ENCODE measurements at places on chromosomes 16 and 17.
A peak's percentile ranks its signal among the peaks of the same experiment; 100 is the strongest.

DNA sequence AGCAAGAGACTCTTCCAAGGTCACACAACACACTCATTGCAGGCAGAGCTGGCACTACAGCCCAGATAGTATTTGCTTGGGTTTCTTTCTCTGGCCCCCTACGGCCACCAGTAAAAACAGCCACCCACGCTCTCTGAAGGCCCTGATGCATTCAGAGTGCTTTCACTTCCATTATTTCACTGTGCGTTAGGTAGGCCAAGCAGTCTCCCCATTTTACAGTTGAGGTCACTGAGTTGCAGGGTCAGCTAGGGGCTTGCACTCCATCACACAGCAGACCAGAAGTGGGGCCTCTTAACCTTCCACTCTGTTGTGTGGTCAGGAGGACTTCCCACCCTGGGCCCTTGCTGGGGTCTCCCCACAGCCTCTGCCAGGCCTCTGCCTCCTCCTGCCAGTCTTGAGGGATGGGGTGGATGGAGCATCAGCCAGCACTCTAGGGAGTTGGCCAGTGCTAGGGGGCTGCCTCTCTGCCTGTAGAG, 2.5 kb downstream of the TBX21 start:
- DNase-seq: no peak

DNA sequence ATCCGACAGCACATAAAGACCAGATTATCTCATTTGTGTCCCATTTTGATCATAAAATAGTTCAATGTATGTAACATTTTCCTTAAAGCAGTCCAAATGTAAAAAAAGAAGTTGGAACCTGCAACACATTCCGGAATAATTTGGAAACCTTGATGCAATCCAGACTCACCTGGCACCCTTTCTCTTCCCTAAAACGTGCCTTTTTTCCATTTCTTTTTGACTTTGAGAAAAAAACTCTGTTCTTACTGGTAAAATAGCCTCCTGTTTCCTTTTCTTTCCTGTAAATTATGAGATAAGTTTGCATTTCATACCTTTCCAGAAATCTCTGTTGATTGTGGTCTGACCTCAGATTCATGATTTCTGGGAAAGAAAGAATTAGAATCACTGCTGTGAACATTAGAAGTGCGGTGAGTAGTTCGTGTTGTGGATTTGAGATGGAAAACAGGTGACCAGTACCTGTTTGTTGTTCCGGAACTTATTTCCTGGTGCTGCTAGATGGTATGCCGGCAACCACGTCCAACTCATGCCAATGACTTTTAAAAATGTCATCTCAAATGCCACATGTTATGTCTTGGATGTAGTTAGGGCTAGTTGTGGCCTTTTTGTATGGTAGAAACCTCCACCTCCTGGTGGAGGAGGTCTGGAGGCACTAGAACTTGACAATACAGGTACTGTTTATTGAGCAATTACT, 108.1 kb downstream of the SOCS1 start:
- no peak for DNase-seq

- no peak for DNase-seq
Measured at GRCh38 chr16:84482001-84482891, 22.2 kb downstream of the MEAK7 start.

DNA sequence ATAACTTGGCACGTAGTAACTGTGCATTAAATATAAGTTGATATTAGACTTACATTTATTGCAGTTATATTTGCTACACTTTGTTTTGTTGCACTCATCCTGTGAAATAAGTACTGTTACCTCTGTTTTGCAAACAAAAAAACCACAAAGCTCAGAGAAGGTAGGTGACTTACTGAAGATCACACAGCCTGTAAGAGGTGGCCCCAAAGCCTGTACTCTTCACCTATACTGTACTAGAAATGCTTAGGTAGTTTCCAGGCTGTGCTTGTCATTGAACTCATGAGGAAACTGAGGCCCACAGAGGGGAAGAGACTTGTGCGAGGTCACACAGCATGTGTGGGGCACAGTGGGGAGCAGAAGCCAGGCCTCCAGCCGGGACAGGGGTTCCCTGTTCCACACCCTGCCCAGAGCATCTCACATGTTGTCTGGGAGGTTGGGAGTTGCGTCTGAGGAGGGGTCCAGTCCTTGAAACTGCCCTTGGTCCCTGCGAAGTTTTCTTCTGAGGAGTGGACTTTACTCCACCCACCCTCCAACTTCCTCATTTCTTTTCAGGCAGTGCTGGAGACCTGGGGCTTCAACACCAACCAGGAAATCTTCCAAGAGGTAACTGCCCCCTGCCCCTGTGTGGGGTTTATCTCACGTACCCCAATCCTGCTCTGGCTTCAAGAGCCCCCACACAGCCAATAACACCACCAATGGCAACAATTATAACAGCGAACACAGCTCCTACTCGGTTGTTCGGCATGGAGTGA, 13.0 kb downstream of the CETP start:
- DNase-seq: no peak

DNA sequence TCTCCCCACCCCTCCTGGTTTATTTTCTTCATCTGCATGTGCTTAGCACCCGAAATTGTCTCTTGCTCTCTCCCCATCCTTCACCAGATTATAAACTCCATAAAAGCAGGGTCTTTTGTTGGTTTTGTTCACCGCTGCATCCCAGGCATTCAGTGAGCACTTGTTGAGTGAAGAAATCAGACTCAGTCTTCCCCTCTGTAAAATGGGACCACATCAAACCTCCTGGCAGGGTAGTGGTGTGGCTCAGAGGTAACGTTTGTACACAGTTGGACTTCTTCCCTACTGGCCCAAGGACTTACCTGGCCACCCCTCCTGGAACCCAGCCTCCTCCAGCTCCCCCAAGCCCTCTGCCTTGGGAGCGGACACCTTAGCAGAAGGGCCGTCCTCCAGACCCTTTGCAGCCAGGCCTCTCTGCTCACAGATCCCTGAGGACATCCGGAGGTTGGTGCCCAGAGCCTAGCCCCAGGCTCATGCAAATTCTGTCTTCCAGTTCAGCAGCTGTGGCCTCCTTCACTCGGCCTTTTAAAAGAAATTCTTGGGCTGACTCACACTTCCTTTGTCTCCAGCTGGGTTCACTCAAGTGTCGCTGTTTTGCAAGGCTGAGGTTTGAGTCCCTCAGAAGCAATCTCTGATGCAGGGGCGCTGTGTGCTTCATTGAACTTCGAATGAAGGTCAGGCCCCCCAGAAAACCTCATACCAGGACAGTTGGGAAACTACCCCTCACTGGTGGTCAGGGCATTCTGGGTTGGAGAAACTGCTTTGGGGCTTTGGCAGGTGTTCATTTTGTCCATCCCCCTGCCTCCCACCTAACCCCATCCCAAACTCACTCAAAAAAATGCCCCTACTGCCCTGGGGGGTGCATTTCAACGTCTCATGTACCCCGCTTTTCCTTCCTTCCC, 16.8 kb upstream of the RMI2 start:
- DNase-seq: no peak

GRCh38 chr17:80416260-80416939, 1.4 kb downstream of the ENDOV start:
- no peak for DNase-seq

DNA sequence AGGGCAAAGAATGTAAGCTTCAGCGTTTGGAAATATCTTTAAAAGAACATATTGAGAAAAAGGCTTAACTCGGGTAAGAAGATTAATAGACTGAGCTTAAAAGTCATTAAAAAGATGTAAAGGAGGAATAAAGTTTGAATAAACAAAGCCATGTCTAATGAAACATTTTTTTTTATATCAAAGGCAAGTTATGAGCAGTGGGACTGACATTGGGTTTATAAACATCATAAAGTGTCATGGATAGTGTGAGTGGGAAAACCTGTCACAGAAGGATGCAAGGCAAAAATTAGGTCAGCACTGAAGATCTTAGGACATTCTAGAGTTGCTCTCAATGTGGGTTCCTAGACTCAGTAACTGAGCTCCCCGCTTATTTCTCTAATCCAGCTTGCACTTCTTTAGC, 438.0 kb upstream of the CDH11 start:
- DNase-seq: no peak

- no peak for DNase-seq
Measured at GRCh38 chr16:25198021-25198420, 18.7 kb upstream of the AQP8 start.

DNA sequence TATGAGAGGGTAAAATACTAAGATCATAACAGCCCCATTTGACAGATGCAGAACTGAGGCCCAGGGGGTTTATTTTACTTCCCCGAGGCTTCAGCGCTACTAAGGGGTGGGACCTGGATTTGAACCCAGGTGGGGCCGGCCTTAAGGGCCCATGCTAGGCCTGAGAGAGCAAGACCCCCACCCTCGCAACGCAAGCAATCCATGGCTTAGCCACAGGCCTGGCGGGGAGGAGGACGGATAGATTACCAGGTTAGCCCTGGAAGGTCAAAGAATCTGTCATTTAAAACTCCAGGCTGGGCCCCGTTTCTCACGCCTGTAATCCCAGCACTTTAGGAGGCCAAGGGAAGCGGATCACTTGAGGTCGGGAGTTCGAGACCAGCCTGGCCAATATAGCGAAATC, 1.9 kb upstream of the CDH3 start:
- no peak for DNase-seq

DNA sequence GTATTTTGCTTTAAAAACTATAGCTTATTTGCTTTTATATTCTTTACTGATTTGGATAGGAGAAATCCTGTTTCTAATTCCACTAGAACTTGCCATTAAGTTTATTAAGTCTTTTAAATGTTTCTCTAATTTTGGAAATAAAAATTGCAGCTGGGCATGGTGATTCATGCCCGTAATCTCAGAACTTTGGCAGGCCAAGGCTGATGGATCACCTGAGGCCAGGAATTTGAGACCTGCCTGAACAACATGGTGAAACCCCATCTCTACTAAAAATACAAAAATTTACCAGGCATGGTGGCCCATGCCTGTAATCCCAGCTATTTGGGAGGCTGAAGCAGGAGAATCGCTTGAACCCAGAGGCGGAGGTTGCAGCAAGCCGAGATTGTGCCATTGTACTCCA, 30.7 kb downstream of the DNAH17 start:
- no peak for DNase-seq

DNA sequence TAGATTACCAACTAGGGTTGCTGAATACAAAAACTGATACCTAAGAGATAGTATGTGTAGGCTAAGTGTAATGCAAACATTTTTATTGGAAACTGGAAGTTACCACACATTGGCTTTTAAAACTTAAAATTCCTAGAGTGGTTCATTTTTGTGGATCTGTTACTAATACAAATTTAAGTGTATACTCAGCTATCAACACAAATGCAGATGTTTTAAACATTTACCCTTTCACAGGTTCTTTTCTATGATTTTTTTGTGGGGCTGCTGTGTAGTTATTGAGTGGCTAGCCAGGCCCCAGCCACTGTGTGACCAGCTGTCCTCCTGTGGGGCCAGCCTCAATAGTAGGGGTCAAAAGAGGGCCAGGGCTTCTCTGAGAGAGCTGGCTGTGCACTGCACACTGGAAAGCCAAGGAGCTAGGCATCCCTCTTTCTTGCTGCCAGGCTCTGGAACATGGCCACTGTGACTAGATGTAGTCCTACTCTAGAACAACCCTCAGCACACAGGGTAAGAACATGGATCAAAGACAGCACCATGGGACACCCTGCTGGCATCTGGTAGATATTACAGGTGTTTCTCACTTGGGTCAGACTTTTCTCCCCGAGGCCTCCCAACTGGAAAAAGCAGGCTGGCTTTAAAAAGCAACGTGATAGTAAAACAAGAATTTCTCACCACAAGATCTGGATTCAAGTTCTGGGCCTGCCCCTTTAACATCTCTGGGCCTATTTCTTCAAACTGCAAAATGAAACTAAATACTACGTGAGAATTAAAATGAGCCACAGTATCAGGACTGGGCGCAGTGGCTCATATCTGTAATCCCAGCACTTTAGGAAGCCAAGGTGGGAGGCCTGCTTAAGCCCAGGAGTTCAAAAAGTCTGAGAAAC, 7.3 kb upstream of the VEZF1 start:
- peak; percentile 21 for DNase-seq

DNA sequence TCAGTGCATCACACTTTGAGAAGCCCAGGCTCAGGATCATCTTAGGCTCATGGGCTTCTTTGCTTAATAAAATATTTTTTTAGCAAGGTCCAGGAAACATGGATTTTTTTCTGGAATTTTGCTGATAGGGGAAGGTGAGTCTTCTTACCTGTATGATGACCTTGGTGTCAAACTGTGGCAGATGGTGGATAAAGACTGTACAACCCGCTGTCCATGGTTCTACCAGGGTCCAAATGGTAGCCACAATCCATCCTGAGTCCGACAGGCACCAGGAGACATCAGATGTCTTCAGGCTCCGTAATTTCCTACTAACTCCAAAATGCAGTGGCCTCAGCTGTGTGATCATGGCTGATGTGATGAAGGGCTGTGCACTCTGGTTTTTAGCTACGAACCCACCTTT, 27.8 kb downstream of the ACSM1 start:
- no peak for DNase-seq

GRCh38 chr16:88691924-88692560, 5.7 kb upstream of the SNAI3 start:
- DNase-seq: no peak

DNA sequence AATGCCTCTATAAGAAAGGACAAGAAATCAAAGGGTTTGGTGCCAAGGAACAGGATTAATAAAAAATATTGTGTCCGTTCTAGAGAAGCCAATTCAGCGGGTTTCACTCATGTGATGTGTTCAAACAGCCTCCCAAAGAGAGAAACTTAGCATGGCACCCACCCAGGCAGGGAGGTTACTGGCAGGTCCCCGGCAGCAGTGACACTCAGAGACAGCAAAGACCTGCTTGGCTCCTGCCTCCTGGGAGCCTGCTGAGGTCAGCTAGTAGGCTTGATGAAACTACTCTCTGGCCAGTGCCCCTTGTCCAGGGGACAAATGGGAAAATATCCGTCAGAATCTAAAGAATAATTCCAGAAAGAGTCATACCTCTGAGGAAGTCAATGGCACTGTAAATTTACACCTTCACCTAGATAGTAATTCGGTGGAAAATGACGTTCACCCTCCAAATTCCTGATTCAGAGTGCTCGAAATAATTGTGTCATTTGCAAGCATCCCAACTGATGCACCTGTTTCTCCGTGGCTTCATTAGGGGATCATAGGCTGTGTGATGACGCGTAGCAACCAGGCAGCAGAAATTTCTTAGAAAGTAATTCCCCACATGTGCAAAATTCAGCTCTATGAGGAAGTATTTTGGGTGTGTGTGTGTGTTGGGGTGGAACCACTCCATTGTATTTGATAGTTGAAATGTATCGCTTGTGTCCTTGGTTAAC, 481.5 kb upstream of the ZFHX3 start:
- DNase-seq: no peak

DNA sequence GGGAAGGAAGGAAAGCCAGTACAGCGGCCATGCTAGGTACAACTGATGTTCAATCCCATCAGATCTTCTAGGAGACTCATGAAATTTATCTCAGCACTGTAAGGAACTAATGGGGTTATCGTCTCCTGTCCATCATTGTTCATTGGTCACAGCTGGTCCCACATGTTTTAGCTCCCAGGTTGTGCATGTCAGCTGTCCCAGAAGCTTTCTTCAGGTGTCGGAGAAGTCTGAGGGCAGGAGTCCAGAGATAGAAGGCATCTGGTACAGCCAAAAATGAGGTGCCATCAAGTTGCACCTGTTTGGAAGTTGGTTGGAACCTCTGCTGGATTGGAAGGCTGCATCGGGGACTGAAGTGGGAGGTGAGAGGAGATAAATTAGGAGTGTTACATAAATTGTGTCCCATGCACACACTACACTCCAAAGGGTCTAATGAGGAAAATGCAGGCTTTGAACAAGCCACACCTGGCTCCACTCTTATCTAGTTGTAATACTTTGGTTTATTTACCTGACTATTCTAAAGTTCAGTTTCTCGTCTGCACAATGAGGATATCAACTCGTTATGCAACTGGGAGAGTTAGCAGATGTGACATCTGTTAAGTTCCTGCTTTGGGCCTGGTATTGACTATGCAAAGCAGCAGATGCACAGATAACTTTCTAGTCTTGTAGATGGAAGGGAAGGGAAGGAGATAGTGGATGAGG, 62.9 kb downstream of the MAP2K6 start:
- no peak for DNase-seq

- DNase-seq: peak; percentile 14
Measured at GRCh38 chr17:43398724-43399595, at the start of gene ARL4D. Gene ARL4D (plus strand): TSS chr17:43398993. CDS start chr17:43399733, 740 bp downstream.
